ENCODE measurements at places on chromosomes 7 and 10.

GRCh38 chr10:60427148-60427547 is 37.5 kb upstream of the ANK3 start:
- no peak for DNase-seq

- no peak for DNase-seq
Measured at GRCh38 chr7:117402109-117402508, 25.2 kb downstream of the ASZ1 start.

DNA sequence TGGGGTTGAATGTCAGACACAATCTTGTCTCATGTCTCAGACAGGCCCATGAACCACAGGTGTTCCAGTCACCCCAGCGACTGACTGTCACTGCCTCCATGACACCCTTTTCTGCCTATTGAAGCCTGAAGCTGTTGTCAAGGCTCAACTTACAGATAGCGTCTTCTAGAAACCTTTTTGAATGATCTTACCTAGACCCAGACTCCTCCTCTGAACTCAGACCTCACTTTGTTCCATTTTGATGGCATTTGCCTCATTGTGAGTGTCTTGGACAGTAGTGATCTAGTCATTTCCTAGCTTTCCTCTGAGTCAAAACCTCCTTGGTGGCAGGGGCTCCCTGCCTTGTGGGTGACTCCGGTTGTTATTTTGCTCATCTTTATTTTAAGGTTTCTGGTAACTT is 98.3 kb upstream of the AGK start:
- DNase-seq = no peak

DNA sequence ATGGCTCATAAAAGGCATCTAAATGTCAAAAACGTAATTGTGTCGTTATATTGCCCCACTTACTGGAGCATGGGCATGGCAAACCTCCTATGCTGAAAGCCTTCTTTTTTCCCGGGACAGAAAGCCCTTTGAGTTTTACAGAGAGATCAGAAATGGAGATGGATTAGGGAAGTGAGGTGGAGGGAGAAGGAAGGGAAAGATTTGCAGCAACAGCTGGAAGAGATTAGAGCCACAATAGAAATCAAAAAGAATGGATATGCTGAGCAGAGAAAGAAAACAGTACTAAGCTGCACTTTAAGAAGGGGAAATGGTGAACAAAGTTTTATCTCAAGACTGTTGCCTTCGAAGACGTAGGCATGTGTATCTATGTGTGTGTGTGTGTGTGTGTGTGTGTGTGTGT is 97.2 kb upstream of the PCGF5 start:
- no peak for DNase-seq

DNA sequence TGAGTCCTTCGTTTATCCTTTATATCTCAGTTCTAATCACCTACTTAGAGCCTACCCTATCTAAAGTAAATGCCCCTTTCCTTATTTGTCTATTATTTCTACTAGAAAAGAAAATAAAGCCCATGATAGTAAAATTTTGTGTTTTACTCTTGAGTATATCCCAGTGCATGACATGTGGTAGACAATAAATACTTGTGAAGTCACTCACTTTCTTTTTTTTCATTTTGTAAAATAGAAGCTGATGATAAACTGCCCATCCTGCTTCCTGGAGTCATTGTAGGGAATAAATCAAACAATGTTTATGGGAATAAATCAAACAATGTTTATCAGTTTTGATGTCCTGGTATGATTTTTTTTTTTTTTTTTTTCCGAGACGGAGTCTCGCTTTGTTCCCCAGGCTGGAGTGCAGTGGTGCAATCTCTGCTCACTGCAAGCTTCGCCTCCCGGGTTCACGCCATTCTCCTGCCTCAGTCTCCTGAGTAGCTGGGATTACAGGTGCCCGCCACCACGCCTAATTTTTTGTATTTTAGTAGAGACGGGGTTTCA is 36.1 kb downstream of the BTRC start:
- DNase-seq = no peak

DNA sequence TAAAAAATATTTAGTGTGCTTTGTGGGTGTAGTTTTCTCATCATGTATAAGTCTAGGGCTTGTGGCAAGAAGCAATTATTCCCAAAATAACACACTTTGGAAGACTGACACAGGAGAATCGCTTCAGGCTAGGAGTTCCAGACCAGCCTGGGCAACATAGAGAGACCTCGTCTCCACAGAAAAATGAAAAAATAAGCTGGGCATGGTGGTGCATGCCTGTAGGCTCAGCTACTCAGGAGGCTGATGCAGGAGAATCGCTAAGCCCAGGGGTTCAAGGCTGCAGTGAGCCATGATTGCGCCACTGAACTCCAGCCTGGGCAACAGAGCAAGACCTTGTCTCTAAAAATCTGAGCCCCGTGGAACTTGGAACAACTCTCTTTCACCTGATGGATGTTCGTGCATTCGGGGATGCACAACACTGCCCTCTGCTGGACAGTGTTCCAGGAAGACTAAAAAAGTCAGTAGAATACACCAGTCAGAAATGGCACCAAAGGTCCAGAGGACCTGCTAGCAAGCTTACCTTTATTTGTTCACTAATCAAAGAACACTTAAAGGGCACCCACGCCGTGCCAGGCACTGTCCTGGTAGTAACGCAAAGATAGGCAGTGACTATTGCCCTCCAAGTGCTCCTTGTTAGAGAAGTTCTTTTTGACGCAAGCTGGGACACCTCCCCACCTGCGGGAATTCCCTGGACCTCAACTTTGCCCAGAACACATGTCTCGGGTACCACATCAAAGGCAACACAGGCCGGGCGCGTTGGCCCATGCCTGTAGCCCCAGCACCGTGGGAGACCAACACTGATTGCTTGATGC is 81.9 kb upstream of the CALN1 start:
- no peak for DNase-seq

GRCh38 chr10:102608487-102608886 is 35.8 kb upstream of the TRIM8 start:
- no peak for DNase-seq

- DNase-seq = no peak
Measured at GRCh38 chr7:50431722-50432305, 18.3 kb downstream of the FIGNL1 start.

GRCh38 chr10:3391657-3392056 is 219.1 kb upstream of the PITRM1 start:
- no peak for DNase-seq

DNA sequence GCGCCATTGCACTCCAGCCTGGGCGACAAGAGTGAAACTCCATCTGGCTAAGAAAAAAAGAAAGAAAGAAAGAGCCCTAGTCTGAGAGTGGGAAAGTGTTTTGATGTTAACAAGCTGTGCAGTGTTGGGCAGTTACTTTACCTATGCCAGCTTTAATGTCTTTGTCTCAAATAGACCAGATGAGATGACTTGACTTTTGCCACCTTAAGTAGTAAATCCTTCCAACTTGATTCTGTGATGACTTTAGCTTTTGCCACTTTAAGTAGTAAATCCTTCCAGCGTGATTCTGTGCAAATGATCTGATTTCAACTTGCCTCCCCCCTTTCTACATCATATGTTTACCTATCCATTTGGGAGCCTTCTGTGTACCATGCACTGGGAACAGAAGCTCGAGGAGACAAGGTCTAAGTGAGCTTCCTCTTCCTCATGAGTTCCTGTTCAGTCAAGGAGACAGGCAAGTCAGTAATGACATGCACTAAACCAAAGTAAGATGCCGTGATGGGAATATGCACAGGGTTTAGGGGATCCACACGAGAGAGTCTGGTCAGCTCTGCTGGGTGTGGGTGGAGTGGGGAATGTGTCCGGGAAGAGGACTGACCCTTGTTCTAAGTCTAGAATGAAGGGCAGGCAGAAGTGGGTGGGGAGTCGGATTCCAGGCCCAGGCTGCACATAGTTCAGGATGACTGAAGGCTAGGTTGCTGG is 17.2 kb downstream of the INPP5F start:
- DNase-seq = no peak

DNA sequence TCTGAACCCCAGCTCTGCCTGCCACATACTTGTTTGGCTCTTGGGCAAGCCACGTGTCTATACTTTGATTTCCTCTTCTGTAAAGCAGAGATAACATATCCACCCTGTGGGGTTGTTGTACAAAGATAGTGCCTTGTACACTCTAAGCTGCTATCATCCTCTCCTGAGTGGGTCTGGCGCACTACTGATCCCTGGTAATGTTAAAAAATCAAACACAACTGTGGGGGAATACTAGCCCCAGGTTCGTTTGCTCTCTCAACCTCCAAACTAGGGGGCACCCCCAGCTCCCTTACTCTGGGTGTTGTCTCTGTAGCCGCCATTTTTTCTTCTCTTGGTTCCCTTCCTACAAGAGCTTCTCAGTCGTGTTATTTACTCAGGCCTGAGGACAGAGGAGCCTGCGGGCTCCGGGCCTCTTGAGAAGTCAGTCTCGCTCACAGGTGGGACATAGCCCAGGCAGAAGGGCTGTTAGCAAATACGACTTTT is 1.0 kb downstream of the POLM start:
- DNase-seq = no peak

Measured in stimulated activated CD4-positive, alpha-beta T cell treated with anti-CD3 and anti-CD28 coated beads, Interleukin-1b, Interleukin-23, amount 100 ng/mL, for 1 hour (primary cell).